ENCODE measurements at places on chromosomes 5 and 9.

DNA sequence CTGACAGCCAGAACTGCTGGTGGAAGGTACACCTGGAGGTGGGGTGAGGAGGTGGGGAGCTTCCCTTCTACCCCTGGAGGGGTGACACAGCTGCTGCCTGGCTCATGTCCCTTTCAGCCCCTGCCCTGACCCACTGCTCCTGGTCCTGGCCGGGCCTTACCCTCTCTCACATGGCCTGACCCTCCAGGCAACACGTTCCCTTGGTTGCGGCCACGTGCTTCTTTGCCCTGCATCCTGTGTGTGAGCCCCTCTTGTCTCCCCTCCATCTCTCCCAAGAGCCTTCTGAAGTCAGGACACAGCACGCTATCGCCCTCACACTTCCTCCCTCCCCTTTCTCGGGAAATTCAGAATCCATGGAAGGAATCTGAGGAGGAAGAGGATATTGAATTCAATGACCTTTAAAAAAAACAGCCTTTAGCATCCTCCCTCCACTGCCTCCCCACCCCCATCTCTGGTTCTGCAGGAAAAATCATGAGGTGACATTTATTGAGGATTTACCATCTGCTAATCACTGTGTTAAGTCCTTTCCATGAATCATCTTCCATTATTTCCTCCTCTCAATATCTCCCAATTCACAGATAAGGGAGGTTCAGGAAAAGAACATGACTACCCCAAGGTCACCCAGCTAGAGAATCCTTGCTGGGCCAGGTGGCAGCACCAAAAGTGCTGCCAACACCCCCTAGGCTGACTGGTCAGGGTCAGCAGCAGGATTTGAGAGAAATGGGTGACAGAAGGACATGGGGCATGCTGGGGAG is 8.3 kb downstream of the AQP3 start:
- no peak for DNase-seq

- DNase-seq: no peak
These were observed 7.7 kb upstream of the CKMT2 start for GRCh38 chr5:81225463-81225862.

- peak; percentile 67 for DNase-seq
These were observed 7.9 kb downstream of the NRARP start for GRCh38 chr9:137294091-137294680.

DNA sequence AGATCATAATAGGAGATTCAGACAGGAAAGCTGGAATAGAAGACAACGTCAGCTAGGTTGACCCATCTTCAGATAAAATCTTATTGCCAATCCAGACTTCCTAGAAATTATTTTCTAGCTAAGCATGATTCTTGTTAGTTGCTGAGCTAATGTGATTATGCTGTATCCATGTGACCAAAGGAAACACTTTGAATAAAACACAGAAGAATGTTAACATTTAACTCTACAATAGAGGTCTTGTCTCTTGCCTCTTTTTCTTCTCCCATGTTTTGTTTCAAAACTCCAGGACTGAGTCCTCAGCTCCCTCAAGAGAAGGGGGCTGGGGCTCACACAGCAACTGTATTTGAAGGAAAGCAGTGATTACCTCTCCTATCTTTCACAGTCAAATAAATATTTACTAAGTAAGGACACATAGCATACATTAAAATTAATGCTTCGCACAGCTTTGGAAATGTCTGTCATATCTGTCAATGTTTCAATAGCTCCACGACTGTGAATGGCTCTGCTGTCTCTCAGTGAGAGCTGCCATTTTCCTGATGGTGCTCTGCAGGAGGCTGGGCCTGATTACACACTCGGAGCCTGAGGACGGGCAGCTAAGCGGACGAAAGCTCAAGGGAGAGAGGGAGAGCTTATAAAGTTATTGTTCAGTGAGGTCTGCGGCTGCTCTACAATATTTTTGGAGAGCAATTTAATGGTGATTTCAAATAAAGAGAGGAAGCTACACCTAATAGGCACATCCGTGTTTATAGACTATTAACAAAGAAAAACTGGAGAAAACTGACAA is 64.8 kb upstream of the ZNF462 start:
- no peak for DNase-seq

DNA sequence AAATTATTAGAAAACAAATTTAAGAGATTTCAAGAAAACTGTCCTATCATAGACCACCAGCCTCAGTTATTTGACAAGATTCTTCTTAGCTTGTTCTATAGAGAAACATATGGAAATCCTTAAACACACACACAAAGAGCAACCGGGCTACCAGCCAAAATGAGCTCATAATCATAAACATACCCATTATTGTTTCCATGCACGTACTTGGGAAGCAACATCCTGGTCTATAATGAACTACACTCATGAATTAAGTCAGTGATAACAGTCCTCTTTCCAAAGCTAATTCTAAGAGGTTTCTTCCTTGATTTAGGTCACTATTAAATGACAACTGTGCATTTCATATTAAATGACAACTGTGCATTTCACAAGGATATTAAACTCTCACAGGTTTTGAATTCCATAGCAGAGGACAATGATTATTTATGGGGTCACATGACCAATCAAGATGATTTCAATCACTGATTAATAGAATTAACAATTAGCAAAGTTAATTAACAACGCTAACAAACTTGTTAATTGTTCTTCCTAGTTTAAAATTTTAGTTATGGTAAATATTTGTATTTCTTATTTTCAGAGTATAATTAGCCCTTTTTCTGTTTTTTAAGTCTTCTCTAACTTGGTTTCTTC is 77.0 kb downstream of the OXCT1 start:
- DNase-seq: no peak

- no peak for DNase-seq
These were observed 19.6 kb upstream of the LAMC3 start for GRCh38 chr9:130989391-130989790.

DNA sequence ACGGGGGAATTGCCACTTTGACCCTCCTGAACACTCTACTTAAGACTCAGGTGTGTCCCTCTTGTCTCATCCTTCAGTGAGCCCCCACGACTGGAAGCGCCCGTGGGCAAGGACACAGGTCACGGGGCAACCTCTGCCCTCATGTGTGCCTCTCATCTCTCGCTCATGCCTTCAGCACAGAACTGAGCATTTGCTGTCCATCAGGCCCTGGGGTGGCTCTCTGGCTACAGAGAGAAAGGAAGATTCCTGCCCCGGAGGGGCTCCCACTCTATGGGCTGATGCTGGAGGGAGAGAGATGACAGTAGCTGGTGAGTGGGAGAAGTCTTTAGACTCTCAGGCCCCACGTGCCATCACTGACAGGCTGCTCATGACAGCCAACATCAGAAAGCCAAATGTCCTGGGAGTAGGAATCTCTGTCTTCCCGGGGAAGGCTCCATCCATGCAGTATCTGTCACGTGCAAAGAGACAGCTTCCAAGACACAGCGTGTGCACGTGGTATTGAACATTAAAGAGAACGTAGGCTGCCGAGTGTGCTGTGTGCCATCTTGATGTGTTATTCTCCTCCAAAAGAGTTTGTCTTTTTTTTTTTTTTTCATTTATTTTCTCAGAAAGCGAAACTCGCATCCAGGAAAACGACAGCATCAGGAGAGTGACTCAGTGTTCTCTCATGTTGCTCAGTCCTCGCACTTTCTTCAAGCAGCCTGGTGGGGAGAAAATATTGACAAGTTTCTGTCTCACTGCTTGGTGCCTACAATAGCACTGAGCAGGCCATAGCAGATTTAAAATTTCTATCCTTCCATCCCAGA is 190.5 kb downstream of the GAS1 start:
- DNase-seq: no peak

- DNase-seq: no peak
These were observed 44.6 kb downstream of the MVB12B start for GRCh38 chr9:126371007-126371870.
